ENCODE measurements at places on chromosomes 4 and X. TPM values are rescaled to one million over a fixed set of nuclear protein-coding genes. Genes with fewer than 3 reads are reported as not detected.
A peak's percentile ranks its signal among the peaks of the same experiment; 100 is the strongest.

DNA sequence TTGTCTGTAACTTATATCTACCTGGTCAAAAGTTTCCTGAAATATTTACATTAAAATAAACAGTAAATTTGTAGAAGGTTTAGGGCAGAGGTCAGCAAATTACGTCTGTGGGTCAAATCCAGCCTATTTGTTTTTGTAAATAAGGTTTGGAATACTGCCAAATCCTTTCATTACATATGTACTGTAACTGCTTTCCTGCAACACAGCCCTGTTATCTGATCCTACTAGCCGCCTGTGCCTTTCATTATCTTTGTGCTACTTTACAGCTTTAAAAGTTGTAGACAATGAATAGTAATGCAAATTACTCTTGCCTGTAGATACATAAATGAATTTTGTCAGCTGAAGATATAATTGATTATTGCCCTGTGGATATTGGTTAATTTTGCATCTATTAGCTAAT is 369.6 kb upstream of the SLC7A11 start:
- no peak overlapping the region for H3K27ac ChIP-seq
- no peak overlapping the region for H3K4me3 ChIP-seq
- no peaks in the 10 kb centered on the region for H3K36me3 ChIP-seq
- no peaks in the 10 kb centered on the region for H3K4me1 ChIP-seq

DNA sequence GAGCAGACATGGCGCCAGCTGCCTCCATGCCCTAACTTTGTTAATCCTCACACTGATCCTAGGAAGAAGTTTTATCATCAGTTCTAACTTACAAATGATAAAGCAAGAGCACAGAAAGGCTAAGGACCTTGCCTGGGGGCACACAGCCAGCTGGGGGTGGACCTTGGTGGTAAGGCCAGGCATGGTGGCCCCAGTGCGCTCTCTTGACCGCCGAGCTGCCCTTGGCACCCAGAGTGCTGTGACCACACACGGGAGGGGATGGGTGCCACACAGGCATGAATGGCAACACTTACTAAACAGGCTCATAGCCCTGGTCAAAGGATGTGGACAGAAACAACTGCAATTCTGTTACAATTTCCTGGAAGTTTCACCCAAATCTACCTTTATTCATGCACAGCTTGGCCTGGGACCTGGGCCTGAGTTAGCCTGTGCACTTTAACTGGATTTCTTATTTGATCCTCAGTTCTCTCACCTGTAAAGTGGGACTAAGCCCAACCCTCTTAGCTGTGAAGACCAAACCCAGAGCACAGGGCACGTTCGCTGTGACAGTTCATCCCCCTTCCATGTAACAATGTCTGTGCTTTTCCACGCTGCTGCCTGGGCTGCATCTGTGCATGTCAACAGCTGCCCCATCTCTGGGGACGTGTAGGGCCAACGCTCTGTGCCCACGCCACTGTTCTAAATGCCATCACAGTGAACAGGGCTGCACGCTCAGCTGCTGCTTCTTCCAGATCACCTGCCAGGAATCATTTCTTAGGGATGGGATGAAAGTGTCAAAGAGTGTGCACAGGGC is 44.8 kb downstream of the ACOX3 start:
- no peaks in the 10 kb centered on the region for H3K4me1 ChIP-seq
- no peak for DNase-seq
- H3K27me3 ChIP-seq = no peaks in the 10 kb centered on the region
- H3K4me3 ChIP-seq = no peak overlapping the region

DNA sequence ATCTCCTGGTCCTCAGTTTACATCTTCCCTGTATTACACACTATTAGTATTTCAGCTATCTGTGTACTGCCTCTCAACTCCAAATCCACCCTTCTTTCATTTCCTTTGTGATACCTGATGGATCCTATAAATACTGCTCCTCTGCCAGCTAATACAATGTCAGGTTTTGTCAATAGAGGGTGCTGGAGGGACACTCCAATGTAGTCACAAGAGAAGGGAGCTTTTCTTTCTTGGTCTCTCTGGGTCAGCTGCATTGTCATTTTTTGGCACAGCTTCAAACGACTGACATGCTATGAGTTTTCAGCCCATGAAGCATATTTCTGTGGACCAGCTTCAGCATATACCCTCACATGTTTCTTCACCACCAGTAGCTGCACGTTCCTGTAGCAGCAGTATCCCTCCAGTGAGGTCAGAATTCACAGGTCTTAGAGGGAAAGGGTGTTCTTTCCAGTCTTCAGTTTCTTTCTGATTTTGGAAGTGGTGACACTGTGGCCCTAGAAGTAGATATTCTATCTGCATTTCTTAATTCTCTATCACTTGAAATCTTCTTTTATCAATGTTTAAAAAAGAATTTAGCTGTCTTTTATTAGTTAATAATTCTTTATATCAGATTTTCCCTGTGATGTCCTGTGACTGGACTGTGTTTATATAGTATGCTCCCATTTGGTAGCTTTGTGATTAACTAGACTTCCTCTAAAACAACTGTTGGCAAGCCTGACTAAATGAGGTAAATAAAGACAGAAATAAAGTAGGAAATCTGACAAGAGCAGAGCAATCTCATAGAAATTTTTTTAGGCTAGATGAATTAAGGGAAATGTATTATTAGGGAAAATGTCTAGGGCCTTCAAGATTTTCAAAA is 60.6 kb downstream of the GABRA2 start:
- no peak overlapping the region for H3K4me3 ChIP-seq
- no peaks in the 10 kb centered on the region for H3K36me3 ChIP-seq
- no peak overlapping the region for H3K27ac ChIP-seq
- DNase-seq = peak; percentile 67

DNA sequence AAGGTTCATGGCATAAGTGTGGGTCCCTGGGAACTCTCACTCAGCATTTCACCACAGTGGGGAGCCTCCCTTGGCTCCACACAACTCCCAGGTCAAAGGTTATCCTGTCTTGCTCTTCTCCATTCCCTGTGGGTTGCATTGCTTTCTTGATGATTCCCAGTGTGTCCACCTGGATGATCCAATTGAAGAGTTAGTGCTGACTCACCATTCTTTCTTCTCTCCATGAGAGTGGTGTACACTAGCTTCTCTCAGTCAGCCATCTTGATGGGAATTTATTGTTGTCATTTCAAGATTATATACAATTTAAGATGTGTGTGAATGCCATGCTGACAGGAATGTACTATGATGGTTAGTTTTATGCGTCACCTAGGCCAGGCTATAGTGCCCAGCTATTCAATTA is 25.6 kb upstream of the C4orf17 start:
- H3K27ac ChIP-seq = no peak overlapping the region
- no peak for DNase-seq
- H3K36me3 ChIP-seq = no peaks in the 10 kb centered on the region
- no peaks in the 10 kb centered on the region for H3K27me3 ChIP-seq
- no peak overlapping the region for H3K4me3 ChIP-seq
- H3K4me1 ChIP-seq = no peaks in the 10 kb centered on the region

Gene HSD17B13
- polyA plus RNA-seq = 1.0 TPM

DNA sequence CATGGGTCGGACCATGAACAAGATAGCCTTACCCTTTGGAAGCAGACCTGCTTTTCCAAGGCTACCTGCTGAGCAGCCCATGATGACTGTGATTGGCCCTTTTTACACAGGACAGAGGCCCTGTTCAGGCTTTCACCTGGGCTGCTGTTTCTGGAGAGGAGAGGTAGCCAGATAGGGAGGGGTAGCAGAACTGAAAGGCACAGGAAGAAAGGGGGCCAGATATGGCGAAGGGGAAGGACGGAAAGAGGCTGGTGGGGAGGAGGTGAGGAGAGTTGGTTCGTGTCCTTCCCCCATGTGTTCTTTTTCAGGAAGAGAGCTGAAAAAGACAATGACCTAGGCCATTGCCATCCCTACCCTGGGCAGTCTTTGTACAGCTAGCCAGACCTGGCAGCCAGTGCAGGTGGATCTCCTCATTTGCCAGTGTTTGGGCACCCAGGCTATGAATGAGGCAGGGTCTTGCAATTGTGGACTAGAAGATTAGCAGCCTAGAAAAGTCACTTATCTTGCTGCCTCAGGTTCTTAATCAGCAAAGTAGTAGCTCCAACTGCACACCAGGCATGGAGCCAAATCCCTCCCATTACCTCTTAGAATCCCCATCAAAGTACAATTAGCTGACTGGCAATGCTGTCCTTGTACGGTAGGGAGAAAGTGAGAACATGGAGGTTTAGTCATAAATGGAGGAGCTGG is 139.6 kb downstream of the AMMECR1 start:
- H3K27me3 ChIP-seq = no peaks in the 10 kb centered on the region
- no peak for DNase-seq
- H3K4me1 ChIP-seq = no peaks in the 10 kb centered on the region
- H3K27ac ChIP-seq = no peak overlapping the region

Gene PNMA5
- polyA plus RNA-seq = not detected

DNA sequence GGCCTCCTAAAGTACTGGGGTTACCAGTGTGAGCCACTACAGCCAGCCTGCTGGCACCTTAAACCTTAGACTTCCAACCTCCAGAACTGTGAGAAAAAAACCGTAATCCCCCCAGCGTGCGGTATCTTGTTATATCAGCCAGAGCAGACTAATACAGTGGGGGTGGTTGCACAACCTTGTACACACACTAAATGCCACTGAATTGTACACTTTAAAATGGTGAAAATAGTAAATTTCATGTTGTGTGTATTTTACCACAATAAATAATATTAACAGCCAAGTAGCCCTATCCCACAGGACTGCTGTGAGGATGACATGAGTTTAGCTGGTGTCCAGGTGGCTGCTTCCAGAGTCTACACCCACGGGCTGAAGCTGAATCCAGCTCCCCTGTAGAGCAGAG is 38.8 kb downstream of the ZBTB49 start:
- DNase-seq = no peak
- H3K4me3 ChIP-seq = no peak overlapping the region
- H3K4me1 ChIP-seq = peaks cover 5% of the 10 kb centered on the region
- no peak overlapping the region for H3K27ac ChIP-seq
- no peaks in the 10 kb centered on the region for H3K36me3 ChIP-seq
- H3K27me3 ChIP-seq = no peaks in the 10 kb centered on the region

DNA sequence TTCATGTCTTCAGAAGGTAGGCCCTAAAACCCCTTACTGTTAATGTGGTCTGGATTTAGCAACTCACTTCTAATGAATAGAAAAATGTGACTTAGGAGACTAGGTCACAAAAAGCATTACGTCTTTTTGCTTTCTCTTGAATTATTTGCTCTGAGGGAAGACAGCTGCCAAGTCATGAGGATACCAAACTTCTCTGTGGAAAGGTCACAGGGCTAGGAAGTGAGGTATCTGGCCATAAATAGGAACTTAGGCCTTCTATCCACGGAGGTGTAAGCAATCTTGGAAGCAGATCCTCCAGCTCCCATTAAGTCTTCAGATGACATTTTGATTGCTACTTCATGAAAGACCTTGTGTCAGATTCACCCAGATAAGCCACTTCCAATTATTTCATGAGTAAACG is 120.6 kb downstream of the JADE1 start:
- H3K36me3 ChIP-seq = no peaks in the 10 kb centered on the region
- H3K4me3 ChIP-seq = no peak overlapping the region
- DNase-seq = no peak
- no peak overlapping the region for H3K27ac ChIP-seq
- H3K4me1 ChIP-seq = no peaks in the 10 kb centered on the region

DNA sequence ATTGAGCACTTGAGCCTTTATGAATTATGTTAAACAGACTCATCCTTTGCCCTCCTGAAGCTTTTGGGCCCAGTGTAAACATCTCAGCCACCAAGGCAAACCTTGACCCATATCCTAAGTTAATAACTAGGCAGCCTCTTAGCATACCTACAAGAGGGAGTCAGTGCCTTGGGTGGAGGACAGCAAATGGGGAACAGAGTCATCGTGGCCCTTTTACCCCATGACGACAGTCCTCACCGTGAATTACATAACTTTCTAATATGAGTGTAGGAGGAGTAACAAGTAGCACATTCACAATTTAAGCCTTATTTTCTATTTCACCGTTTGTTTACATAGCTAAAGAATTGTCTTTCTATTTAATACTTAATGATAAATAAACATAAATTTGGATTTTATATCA is 16.8 kb downstream of the CLDN22 start:
- no peak overlapping the region for H3K27ac ChIP-seq
- H3K4me3 ChIP-seq = no peak overlapping the region
- no peaks in the 10 kb centered on the region for H3K36me3 ChIP-seq
- no peaks in the 10 kb centered on the region for H3K27me3 ChIP-seq
- H3K4me1 ChIP-seq = no peaks in the 10 kb centered on the region
- no peak for DNase-seq

Gene GLA
- 20.9 TPM for polyA plus RNA-seq

DNA sequence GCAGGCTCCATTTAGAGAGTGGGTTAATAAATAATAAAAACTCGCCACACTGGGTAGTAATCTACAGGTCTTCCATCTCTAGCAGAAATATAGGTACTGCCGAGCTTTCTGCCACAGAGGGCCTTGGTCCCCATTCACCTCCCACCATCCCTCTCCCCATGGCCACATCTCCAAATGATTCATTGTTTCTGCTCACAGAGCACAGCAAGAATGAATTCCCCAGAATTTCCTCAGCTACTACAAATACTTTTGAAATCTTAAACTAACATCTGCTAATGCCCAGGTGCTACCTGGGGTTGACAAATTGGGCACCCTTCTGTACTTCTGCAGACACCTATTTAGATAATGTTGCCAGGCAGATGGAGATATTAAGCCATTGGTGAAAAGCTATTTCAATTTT is 5.1 kb downstream of the PHEX start:
- no peak overlapping the region for H3K4me3 ChIP-seq
- no peaks in the 10 kb centered on the region for H3K4me1 ChIP-seq
- H3K27ac ChIP-seq = no peak overlapping the region
- H3K36me3 ChIP-seq = no peaks in the 10 kb centered on the region

Gene NHS
- polyA plus RNA-seq = 0.06 TPM

Gene NFXL1
- polyA plus RNA-seq = 8.6 TPM

Gene MAP9
- 41.9 TPM for polyA plus RNA-seq

DNA sequence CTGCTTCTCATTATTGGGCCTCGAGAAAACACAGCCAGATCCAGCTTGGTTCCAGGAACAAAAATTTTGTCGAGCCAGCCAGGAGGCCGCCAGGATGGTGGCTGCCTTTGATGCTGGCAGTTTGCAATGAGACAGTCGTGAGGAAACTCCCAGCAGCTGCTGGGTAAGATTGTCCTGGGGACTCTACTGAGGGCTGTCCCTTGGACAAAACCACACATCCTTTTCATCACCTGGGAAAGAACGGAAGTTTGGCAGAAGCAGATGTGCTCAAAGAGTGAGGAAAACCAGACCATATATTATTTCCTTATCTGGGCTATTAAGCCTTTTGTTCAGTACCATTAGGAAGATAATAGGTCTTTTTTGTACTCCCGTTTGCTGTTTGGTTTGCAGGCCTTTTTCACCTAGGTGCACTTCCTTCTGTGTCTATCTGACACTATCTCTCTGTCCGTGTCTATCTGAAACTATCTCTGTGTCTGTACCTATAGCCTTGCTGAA is 13.4 kb upstream of the PAPSS1 start:
- no peak for DNase-seq
- H3K36me3 ChIP-seq = no peaks in the 10 kb centered on the region
- no peak overlapping the region for H3K4me3 ChIP-seq
- H3K27me3 ChIP-seq = no peaks in the 10 kb centered on the region

Gene MAGEA4
- polyA plus RNA-seq = not detected

- H3K27me3 ChIP-seq = no peaks in the 10 kb centered on the region
- H3K27ac ChIP-seq = peak overlapping the region; percentile 69
- no peak overlapping the region for H3K4me3 ChIP-seq
- no peak for DNase-seq
- H3K4me1 ChIP-seq = no peaks in the 10 kb centered on the region
Observed at GRCh38 chrX:23832721-23833120, 49.7 kb downstream of the SAT1 start.

- H3K27me3 ChIP-seq = no peaks in the 10 kb centered on the region
- H3K27ac ChIP-seq = no peak overlapping the region
Observed at GRCh38 chr4:124803641-124804040, 91.1 kb upstream of the ANKRD50 start.

- no peaks in the 10 kb centered on the region for H3K36me3 ChIP-seq
- no peak overlapping the region for H3K4me3 ChIP-seq
- no peaks in the 10 kb centered on the region for H3K4me1 ChIP-seq
Observed at GRCh38 chr4:160611181-160611580, 1508.3 kb downstream of the RAPGEF2 start.

Gene NXF2B
- polyA plus RNA-seq = not detected
